NT2/D1 (cell line): ENCODE measurements at places on chromosomes 3 and 15.

- peak; percentile 54 for DNase-seq
Measured at GRCh38 chr3:39639344-39640236, 169.8 kb upstream of the MYRIP start.

- peak; percentile 46 for DNase-seq
Measured at GRCh38 chr15:68277131-68277602, 378 bp upstream of the FEM1B start.

DNA sequence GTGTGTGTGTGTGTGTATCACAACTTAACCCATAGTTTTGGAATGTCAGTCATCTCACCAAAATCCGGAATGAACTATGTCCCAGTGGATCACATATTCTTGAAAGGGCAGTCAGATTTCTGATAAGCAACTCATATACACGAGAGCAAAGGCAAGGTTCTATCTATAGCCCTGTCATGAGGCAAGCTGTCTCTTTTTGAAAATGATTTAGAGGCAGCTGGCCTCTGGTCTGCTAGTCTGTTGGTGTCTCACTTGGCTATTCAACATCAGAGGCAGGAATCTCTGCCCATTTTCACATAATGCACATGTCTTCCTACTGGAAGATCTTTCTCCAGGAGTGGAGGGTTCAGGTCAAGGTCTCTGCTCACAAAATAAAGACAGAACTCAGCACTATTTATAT is 79.8 kb downstream of the CNTN6 start:
- DNase-seq = no peak

DNA sequence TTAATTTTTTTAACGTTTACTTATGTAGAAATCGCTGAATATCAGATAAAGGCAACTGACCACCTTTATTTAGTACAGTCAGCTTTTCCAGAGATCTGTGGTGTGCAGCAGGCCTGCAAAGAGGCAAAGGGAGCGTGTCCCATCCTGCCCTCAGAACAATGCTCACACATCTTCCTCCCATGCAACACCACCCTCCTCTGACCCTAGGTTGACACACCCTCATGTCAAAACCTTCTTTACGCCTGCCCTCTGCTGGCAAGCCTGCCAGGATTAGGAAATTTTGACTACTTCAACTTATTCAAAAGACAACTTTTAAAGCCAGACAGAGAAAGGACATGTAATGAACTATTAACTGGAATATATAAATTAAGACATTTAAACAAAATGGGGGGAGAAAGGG is 513.7 kb downstream of the FOXP1 start:
- DNase-seq = no peak

- DNase-seq = no peak
Measured at GRCh38 chr3:84439476-84439875, 519.3 kb upstream of the CADM2 start.

GRCh38 chr3:39325236-39325635 is 4.3 kb upstream of the CCR8 start:
- no peak for DNase-seq

GRCh38 chr3:9362731-9363530 is at the start of gene THUMPD3:
THUMPD3 (plus strand) TSS chr3:9363054; CDS start chr3:9365069, 2,015 bp downstream.
- DNase-seq = peak; percentile 93

DNA sequence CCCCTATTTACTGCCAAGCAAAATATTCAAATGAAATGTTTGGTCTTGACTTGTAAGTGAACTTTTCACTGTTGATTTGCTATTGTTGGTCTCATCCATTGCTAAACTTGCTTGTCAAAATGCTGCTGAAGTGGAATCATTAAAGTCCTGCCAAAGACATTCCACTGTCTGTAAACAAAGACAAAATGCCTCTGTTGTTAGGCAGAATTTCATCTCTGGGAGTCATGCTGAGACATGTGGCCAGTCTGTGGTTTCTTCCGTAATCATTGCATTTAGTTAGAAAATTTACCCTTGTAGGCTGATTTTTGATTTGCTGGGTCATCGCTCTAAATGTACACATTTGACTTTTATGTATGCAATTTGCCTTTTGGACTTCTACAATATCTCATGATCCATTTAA is 577.7 kb downstream of the MECOM start:
- DNase-seq = peak; percentile 27

GRCh38 chr3:36842275-36842674 is 77.9 kb upstream of the DCLK3 start:
- DNase-seq = no peak

- peak; percentile 47 for DNase-seq
Measured at GRCh38 chr15:66931768-66932633, 133.4 kb upstream of the SMAD3 start.

GRCh38 chr3:17133632-17134545 is 249.1 kb downstream of the PLCL2 start:
- no peak for DNase-seq

DNA sequence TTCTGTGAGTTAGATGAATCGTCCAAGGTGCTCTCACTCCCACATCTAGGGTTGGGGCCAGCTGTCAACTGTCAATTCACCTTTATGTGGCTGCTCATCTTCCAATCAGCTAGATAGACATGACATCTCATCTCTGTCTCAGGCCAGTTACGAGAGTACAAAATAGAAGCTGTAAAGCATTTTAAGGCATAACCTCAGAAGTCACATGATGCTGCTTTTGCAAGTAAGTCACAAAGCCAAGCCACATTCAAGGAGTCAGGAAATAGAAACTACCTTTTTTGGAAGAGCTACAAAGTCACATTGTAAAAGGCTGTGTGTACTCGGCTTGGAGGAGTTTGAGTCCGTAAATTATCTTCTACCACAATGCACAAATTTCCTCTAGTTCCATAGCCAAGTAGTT is 5.1 kb upstream of the CCR1 start:
- DNase-seq = no peak

GRCh38 chr3:186476044-186476468 is 68.1 kb downstream of the CRYGS start:
- DNase-seq = no peak

- DNase-seq = no peak
Measured at GRCh38 chr3:171301002-171301401, 159.2 kb downstream of the TNIK start.

- DNase-seq = peak; percentile 9
Measured at GRCh38 chr3:130442284-130442683, 74.7 kb upstream of the COL6A6 start.

- no peak for DNase-seq
Measured at GRCh38 chr3:183883291-183884096, 1.2 kb downstream of the PARL start.

- no peak for DNase-seq
Measured at GRCh38 chr3:7847021-7847420, 654.6 kb upstream of the LMCD1 start.

DNA sequence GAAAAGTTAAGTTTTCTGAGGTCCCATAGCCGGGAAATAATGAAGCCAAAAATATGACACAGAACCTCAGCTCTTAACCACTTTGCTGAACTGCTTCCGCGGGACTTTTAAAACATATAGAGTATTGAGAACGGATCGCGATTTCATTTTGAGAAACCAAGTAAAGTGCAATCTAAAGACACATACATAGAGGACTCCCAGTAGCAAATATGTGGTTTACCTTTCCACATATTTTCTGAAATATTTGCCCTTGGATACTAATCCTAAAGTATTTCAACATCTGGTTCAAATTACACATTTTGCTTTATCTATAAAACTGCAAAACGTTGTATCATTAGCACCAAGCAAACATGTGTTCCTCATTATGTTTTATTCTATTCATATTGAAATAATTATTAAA is 776.5 kb downstream of the ROBO2 start:
- no peak for DNase-seq

DNA sequence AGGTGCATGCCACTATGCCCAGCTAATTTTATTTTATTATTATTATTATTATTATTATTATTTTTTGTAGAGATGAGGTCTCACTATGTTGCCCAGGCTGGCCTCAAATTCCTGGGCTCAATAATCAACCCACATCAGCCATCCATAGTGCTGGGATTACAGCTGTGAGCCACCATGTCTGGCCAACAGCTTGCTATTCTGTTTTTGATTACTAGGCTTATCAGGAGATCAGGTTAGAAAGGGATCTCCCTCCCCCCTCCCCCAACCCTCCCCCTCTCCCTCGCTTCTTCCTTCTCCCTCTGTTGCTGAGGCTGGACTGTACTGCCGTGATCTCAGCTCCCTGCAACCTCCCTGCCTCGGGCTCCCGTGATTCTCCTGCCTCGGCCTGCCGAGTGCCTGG is 8.6 kb downstream of the CLN6 start:
- DNase-seq = no peak

DNA sequence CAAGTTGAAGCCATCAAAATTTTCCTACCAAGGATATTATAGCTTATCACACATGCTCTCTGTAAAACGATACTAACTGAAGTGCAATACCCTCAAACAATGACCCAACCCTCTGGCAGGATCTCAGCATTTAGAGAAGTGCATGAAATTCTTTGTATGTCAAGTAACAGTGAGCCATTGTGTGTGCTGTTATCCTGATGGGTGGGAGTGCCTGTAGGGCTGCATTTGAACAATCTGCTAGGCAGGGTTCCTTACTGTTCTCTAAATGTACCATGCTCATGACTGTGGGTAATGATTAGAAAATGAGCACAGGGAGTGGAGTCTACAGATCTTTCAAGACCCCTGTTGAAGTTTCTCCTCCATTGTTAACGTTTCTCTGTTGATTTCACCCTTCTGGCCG is 398.1 kb downstream of the NSUN3 start:
- peak; percentile 2 for DNase-seq

DNA sequence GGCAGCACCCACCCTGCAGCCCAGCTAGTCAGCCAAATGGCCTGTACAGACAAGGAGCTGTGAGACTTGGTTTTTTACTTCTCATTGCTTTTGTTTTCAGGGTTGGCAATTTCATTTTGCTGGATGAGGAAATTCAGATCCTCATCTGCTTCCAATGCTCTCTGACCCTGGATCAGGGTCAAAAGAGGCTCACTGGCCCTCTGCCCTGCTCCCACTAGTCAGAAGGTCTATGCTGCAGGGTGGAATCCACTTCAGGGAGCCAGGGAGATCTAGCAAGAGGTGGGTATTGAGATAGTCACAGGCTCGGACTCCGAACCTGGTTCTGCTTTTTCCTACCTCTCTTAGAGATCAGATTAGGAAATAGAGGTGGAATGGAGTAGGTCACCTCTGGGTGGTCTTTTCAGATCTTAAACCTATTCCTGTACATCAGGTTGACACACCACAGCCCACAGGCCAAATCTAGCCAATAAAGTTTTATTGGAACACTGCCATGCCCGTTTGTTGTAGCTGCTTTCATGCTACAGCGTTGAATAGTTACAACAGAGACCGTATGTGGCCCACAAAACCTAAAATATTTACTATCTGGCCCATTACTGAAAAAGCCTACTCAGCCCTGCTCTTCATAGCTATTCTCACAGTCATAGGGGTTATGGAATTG is 26.4 kb upstream of the GLCE start:
- DNase-seq = no peak

- no peak for DNase-seq
Measured at GRCh38 chr3:131142580-131142979, 115.9 kb downstream of the NEK11 start.

DNA sequence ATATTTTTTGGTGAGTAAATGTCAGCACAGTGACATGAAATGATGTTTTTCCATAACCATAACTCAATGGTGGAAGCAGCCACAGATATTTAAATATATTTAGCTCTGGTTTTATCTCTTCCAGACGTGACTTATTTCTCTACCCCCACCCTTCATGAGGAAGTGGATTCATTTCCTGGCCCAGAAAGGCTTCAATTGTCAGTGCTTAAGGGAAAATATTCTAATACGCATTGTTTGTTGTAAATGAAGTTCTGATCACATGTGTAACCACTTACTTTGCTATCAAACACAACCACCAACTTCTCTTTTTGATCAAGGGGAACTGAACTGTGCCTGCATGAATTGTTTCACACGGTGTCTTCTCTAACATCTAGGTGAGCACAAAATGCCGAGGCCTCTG is 14.0 kb downstream of the CLDN16 start:
- DNase-seq = no peak

DNA sequence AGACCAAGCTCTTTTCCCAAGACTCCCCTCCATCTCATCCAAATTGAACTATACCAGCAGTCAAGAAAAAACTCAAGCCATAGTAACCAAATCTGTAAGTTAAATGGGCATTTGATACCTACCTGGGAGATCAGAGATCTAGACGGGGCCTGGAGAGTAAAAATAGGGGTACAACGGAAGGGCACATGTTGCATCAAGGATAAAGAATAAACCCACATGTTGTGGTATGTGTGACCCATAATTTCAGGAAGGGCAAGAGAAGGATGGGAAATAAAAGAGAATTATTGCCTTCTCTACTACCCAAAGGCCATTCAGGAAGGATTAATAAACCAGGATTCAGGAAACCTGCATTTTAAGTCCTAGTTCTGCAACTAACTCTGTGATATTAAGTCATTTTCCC is 1.5 kb downstream of the TEX55 start:
- DNase-seq = no peak

GRCh38 chr15:67063689-67064606 is 1.5 kb upstream of the SMAD3 start:
- peak; percentile 82 for DNase-seq

- no peak for DNase-seq
Measured at GRCh38 chr15:93372865-93373223, 283.8 kb upstream of the RGMA start.

GRCh38 chr3:53490459-53490968 is 3.9 kb upstream of the CACNA1D start:
- DNase-seq = no peak

- DNase-seq = peak; percentile 96
Measured at GRCh38 chr3:134464064-134464688, 21.6 kb downstream of the ANAPC13 start.

DNA sequence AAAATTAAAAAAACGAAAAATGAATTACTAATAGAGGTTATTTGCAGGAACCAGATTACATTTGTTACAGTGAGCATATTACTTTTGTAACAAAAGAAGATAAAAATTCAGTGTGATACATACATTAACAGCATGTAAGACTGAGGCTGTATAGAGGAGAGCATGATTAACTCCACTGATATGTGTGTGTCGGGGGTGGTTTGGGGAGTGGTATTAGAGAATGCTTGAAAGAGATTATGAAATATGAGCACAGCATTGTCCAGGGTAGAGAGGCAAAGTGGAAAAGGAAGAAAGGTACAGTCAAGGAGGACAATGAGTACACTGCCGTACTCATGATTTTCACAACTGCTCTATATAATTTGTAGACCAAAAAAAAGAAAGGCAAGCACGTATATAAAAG is 62.9 kb upstream of the LRRFIP2 start:
- DNase-seq = no peak

- no peak for DNase-seq
Measured at GRCh38 chr15:48537271-48538113, 108.0 kb downstream of the FBN1 start.

DNA sequence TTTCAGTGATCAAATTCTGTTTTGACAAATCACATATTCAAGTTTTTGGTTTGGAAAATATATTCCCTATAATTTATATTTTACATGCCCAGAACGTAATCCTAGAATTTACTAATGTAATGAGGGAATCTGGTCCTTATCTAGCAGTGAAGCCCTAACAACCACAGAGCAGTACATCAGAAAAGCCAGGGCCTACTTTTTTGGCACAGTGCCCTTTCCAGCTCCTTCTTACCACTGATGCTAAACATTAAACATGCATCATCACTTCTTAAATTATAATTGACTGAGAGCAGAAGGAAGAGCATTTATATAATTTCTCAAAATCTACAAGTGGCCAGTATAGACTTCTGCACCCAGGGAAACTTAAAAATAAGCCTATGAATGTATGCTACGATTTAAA is 66.7 kb downstream of the FBXL22 start:
- no peak for DNase-seq
